T-helper 17 cell (primary cell): ENCODE measurements at places on chromosomes 2 and 18. TPM values are rescaled to one million over a fixed set of nuclear protein-coding genes. Genes with fewer than 3 reads are reported as not detected.

Gene EVA1A
- not detected for total RNA-seq

Gene ACVR1
- total RNA-seq: 37.4 TPM

Gene LMAN2L
- 7.1 TPM for total RNA-seq

- no peak for DNase-seq
Measured at GRCh38 chr2:64978514-64979268, 10.5 kb upstream of the SLC1A4 start.

DNA sequence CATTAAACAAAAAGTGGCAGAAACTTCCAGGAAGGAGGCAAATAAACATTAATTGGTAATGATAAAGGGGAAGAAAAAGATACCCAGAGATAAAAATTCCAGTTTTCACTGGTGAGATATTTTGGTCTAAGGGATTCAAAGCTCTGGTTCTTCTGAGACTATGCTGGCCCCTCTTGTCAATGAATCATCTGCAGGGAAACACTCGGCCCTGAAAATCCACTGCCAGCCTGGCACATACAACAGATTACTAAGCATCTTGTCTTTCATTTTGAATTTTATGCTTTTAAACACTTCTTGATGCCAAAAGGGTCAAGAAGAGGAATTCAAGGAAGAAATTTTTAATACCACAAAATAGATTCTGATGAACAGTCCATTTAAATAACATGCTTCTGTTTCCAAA, 1603.8 kb upstream of the ZEB2 start:
- no peak for DNase-seq

DNA sequence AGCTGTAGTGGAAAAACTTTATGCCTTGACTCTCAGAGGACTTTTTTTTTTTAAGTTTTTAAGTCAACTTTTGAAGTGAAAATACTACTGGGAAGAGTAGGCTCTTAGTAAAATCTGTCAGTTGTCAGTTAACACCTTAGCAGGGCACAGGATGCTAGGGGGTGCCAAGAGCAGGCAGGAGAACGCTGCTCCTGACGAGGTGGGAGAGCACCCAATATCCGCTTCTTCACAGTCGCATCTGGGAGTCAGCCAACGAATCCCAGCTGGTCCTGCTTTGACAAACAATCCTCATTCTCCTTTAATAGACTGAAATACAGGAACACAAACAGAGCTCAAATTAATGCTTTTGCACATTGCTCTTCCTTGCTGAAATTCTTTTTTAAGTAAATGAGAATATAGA, 709.5 kb upstream of the ACVR2A start:
- DNase-seq: no peak

- no peak for DNase-seq
Measured at GRCh38 chr2:104434318-104434792, 419.6 kb upstream of the POU3F3 start.

GRCh38 chr2:38512211-38512610, 90.5 kb downstream of the HNRNPLL start:
- DNase-seq: no peak

DNA sequence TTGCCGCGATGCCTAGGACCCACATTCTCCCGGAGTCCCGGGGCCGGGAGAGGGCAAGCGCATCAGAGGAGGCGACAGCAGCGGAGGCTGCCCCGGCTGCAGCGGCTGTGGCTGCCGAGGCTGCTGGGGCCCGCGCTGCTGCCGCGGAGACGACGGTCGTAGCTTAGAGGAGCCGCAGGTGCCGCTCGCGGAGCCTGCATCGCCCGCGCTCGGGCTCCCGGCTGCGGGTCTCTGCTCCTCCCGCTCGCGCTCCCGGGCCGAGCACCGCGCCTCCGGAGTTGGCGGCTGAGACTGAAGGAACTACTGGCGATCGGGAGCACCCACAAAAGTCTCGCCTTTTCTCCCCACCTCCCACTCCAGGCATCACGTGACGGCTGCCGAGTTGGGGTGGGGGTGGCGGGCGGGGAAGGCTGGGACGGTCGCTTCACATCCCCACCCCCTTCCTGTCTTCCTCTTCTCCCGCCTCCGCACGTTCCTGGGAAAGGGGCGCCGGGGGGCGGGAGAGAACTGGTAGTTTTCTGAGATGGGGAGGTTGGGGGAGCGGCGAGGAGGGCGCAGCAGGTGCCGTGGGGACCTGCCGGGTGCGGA, at the start of gene LYPD1:
LYPD1 (minus strand) TSS at position 298 of the 588 bp plus-strand sequence; CDS start at position 25, 273 bp downstream.
- DNase-seq: no peak

GRCh38 chr2:232502511-232502910, 14.9 kb upstream of the ECEL1 start:
- no peak for DNase-seq

- DNase-seq: no peak
Measured at GRCh38 chr2:24449344-24449743, 41.7 kb upstream of the NCOA1 start.

- no peak for DNase-seq
Measured at GRCh38 chr2:1588978-1589621, 155.2 kb downstream of the PXDN start.

DNA sequence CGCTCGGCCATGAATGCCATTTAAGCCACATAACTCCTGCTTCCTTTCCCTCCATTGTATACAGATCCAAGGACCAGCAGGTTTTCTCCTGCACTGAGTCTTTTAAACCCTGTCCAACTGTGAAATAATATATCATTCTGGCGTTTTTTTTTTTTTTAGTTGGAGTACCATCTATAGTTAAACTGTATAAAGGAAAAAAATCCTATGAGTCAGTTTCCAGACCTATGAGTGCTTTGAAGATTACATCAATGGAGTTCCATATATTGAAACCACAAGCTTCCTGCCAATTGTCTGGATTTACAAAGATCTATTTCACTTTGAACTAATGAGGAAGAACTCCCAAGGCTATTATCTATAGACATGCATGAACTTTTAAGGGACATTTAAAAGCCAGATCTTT, 2.4 kb upstream of the MALT1 start:
- no peak for DNase-seq

DNA sequence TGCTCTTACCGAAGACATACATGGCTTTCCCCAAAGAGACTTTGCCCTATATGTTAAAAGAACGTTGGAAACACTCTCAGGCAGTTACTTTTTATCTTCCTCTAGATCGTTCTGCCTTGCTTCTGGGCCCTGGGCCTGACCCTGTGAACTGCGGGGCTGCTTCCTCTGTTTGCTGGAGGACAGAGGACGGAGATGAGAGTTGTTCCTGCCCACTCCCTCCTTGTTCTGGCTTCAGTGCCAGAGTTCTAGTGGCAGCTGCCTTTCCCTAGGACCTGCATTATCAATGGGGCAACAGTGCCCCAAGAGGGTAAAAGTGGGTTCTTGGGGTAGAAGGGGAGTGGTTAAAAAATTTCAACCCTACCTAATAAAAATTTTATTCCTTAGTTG, 6.5 kb upstream of the FN1 start:
- DNase-seq: no peak

- DNase-seq: peak; percentile 29
Measured at GRCh38 chr2:227460070-227460485, 11.9 kb upstream of the AGFG1 start.
